ENCODE measurements at places on chromosomes 1 and 21. TPM values are rescaled to one million over a fixed set of nuclear protein-coding genes. Genes with fewer than 3 reads are reported as not detected.

Gene RSBN1
- polyA plus RNA-seq, result 22.3 TPM

Gene RAB42
- not detected for polyA plus RNA-seq

Gene ADGRL2
- polyA plus RNA-seq, result 45.7 TPM

Gene KISS1
- not detected for polyA plus RNA-seq

Gene CCDC190
- polyA plus RNA-seq, result not detected

Gene ZSWIM5
- 1.1 TPM for polyA plus RNA-seq

Gene NBPF10
- 0.77 TPM for polyA plus RNA-seq

Gene RSPO1
- polyA plus RNA-seq, result not detected

Gene GBP2
- polyA plus RNA-seq, result not detected

Gene CACHD1
- polyA plus RNA-seq, result 3.1 TPM

Gene OR14K1
- not detected for polyA plus RNA-seq

Gene SLAMF1
- polyA plus RNA-seq, result not detected

Gene FAM163A
- polyA plus RNA-seq, result not detected

Gene S100A1
- polyA plus RNA-seq, result not detected

Gene BATF3
- 18.0 TPM for polyA plus RNA-seq
